GM20000 (cell line): ENCODE measurements at places on chromosomes 11 and 22.
A peak's percentile ranks its signal among the peaks of the same experiment; 100 is the strongest.

- DNase-seq = no peak
These were observed 76.3 kb downstream of the FAT3 start for GRCh38 chr11:92300876-92301275.

DNA sequence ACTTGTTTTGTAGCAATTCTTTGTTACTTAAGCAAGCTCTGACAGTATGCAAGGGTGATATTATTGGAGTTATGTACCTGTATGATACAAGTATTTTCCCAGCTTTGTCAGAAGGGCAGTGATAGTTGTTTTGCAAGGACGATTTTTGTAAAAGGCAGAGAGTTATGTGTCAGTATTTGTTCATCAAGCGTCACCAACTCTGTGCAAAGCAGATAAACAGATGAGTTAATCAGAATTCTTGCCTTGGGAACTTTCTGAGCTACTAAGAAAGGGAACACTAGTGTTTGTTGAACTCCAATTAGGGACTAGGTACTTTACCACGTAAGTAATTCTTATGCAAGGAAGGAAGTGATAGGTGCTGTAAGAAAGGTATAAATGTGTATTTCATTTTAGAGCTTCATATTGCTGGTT is 1.4 kb downstream of the USP47 start:
- DNase-seq = peak; percentile 47

GRCh38 chr22:20393705-20394476 is at the start of gene ZNF74:
ZNF74 (plus strand) TSS chr22:20394151; CDS start chr22:20394629, 478 bp downstream.
- DNase-seq = peak; percentile 92

DNA sequence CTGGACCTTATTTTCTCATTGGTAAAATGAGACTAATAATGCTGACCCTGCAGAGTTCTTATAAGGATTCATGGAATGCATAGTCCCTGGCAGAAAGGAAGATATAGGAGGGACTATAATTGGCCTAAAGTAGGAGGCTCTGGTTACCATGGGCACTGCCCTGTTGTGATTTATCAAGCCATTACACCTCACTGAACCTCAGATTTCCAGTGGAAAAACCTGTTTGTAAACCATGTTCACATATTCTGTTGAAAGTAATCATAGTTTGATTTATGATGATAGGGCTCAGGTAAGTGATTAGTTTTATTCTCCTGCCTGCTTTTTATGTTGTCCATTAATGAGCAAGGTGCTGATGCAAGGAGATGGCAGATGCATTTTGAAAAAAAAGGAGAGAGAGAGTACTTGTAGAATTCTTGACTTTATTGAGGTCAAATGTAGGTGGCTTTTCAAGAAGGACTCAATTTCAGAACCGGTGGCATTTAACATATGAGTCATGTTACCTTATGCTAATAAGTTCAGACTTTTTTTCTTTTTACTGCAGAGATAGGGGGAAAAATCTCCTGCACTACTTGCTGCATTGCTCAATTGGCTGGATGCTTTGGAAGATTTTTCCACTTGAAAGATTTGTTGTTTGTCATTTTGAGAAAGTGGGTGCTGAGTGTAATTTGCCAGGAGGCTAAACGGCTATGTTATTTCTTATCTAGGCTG is 14.6 kb downstream of the NF2 start:
- no peak for DNase-seq

DNA sequence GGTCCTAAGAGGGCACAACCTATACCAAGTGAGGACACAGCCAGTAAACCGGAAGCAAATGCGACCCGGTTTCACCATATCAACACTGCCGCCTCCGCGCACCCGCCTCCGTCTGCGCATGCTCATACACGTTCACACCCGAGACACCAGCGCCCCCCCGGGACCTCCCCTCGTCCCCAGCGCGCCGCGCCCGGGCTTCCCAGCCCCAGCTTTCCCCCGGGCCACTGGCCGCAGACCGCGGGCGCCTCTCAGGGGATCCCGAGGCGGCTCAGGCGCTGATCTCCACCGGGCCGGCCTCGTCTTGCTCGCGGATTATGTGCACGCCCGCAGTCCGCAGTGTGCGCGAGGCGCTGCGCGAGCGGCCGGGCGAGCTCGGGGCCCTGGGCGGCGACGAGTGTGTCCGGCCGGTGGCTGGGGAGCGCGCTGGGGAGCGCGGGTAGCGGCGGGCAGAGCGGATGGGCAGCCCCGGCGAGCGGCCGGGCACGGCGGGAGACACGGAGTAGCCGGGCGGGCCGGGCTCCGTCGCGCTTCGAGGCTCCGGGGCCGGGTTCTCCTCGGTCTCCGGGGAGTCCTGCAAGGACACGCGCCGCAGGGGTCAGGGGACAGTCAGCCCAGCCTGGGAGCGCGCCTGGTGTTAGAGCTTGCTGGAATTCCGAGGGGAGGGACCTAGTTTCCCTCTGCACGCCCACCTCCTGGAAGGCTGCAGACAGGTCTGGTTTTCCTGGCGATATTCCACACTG is 2.0 kb downstream of the HEPN1 start:
- peak; percentile 82 for DNase-seq

DNA sequence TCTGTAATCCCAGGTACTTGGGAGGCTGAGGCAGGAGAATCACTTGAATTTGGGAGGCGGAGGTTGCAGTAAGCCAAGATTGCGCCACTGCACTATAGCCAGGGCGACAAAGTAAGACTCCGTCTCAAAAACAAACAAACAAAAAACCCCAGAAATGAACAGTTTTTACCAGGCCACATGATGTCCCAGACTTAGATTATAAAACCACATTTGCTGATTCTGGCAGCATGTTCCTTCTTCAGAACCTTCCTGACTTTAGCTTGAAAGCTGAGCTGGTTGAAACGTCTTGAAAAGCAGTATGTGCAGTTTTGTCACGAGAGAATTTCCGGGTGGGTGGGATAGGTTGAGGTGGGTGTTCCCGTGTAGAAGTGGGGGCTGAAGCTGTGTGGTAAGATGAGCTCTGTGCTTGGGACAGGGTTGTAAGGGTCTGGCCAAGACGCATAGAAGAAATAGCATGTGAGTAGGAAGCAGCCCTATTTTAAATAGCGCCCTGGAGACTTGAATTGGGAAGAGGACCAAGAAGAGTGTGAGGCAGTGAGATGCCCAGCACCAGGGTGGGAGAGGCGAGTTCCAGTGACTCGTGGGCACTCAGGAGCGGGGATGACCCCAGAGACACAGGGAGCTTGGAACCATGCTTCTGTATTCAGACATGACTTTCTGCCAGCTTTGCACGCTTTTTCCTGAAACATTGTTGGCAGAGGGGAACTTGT is 7.6 kb downstream of the AP2A2 start:
- DNase-seq = no peak

DNA sequence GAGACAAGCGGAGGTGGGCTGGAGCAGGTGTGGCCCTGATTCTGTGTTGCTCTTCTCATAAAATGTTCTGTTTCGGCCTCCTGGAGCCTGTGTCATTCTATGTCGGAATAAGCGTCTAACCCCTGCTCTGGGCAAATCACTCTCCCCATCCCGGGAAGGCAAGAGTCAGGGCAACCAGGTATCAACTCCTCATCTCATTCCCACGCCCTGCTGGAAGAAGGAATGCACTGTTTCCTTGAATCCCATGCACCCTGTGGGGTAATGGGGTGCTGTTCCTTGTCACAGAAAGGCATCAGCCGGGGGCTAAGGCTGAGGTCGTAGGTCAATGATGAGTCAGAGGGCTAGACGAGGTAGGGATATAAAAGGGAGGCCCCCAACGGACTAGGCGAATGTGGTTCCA is 2.6 kb downstream of the FAM180B start:
- DNase-seq = no peak

DNA sequence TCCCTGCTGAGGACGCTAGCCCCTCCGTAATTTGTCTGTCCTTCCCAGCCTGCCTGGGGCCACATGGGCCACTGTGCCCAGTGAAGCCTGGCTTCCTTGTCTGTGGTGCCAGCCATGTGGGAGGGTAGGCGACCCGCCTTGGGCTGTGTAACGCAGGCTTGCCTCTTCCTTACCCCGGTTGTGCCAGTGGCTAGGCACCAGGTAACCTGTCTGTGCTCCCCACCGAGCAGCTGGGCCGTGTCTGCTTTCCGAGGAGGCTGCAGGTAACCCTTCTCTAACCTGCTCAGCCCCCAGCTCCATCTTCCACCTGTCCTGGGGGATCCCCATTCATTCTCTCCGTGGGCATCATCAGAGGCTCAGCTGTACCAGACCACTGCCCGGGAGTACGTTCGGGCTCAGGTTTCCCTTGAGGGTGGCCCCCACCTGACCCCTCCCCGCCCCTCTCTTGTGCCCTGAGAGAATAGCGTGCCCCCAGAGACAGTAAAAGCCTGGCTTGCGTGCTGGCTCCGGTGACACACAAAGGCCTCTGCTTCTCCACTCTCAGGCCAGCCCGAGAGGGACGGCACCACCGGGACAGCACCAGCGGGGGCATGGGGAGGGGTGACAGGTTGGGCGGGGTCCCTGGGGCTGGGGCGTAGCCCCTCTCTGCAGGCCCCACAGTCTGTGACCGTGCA is 79.1 kb downstream of the CDKN1C start:
- DNase-seq = no peak

DNA sequence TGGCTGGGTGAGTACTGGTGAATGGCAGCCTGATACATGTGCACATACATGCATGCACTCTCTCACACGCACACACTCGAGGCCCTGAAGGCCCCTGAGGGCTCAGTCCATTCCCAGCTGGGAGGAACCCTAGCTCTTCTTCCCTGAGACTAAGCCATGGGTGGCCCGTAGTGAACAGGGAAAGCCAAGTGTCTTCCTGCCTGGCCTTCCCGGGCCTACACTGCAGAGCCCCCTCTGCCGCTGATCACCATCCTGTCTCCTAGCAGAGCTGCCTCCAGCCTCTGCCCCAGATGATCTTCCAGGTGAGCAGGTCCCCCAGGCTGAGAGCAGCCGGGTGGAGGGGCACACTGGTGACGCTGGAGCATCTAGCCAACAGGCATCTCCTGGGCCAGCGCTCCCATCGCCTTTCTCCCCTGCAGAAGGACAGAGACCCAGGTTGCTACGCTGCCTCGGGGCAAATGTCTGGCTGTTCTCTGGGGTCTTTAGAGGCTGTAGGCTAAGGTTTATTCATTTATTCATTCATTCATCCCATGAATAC is 57.3 kb downstream of the CD82 start:
- DNase-seq = no peak
